Camera-type eye (tissue), 1 donor: ENCODE measurements at places on chromosomes 12 and 14. TPM values are rescaled to one million over a fixed set of nuclear protein-coding genes. Genes with fewer than 3 reads are reported as not detected.

Gene LHX5
- total RNA-seq = not detected

Gene HOXC4
- not detected for total RNA-seq

Gene METAP2
- 78.0 TPM for total RNA-seq

Gene GPR132
- 0.66 TPM for total RNA-seq

Gene PPM1A
- 121 TPM for total RNA-seq

Gene BICD1
- 49.5 TPM for total RNA-seq

Gene IFI27
- 14.4 TPM for total RNA-seq

Gene STON2
- total RNA-seq = 338 TPM

Gene CPNE8
- total RNA-seq = 20.8 TPM

Gene RGS6
- total RNA-seq = 13.5 TPM

Gene MGP
- total RNA-seq = 186 TPM

Gene TAS2R7
- total RNA-seq = not detected

Gene RFC5
- total RNA-seq = 32.2 TPM
